ENCODE measurements at places on chromosomes 7 and 10.

DNA sequence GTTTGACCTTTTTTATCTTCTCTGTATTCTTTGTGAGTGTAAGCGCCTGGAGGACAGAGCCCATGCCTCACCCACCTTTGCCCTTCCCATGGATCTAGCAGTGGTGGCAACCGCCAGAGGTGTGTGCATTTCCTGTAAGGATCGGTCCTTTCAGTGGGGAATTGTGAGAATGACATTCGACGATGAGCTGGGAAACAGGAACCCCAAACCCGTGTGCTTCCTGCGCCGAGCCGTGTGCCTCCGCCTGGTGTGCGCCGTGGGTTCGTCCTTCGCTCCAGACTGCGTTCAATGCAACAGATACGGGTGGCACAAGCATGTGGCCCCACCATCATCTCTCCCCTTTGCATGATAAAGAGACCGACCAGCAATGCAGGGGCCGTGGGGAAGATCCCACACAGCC lies 1.7 kb upstream of the DIP2C start:
- no peak for DNase-seq

GRCh38 chr7:74141705-74142104 lies 32.5 kb upstream of the EIF4H start:
- no peak for DNase-seq

GRCh38 chr10:32957341-32958084 lies 517 bp downstream of the ITGB1 start:
- DNase-seq = no peak

DNA sequence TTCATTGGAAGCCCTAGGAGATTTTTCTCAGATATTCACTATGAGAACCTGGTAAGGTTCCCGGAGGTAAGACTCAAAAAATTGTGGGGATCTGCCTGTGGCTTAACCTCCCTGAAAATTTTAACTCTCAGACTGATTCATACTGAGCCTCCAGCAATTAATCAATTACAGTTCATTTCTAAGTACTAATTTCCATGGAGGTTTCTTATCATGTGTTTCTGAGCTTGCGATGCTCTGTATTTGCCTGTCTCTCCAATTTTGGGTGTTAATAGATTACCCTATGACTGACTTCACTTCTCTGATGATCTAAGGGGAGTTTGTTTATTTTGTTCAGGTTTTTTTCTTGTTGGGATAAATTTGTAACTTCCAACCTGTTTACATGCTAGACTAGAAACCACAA lies 215.4 kb upstream of the TMEM196 start:
- DNase-seq = no peak

DNA sequence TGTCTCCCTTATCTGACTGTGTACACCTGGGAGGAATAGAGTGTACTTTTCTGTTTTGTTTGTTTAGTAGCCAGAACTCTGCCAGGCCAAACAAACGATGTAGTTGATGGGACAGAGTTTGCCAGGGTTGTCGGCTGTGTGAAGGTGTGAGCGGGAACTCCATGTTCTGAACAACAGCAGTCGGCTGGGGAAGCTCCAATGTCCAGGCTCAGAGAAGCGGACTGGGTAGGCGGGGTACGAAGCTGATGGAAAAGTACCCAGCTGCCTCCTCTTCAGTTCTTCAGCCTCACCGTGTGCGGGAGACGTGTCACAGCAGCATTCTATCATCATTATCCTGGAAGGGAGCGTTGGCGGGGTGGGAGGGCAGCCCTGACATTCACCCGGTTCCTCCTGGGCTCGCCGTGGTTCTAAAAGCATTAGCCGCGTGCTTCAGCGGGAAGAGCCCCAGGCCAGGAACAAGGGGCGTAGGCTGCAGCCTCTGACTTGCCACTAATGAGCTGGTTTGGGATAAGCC lies 52.9 kb downstream of the PFKFB3 start:
- no peak for DNase-seq

DNA sequence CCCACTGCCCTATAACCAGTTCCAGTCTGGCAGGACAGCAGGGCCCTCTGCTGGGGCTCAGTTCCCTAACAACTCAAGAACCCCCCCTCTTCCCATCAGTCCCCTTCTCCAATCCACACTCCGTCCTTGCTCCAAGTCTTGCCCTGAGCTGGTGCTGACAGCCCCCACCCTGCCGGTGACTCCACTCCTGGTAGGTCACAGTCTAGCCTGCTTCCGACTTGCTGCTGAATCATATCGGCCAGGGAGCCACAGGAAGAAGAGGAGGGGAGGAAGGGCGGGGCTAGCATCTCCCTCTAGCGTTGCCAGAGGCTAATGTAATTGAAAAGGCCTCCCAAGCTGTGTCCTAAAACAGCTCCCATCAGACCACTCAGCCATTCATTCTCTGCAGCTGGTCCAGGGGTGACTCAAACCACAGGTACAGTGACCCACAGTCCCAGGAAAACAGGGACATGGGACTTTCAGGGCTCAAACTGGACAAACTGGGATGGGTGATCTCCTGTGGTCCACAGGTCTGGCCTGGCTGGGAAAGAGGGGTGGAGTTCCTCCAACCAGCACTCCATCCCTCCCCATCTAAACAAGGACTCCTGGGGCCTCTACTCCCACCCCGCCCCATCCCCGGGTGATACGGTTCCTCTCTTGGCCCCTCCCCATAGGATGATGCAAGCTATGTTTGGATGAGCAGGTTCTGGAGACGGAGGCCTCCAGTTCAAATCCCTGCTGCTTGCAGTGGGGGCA lies 158.8 kb downstream of the SH3PXD2A start:
- peak; percentile 73 for DNase-seq

DNA sequence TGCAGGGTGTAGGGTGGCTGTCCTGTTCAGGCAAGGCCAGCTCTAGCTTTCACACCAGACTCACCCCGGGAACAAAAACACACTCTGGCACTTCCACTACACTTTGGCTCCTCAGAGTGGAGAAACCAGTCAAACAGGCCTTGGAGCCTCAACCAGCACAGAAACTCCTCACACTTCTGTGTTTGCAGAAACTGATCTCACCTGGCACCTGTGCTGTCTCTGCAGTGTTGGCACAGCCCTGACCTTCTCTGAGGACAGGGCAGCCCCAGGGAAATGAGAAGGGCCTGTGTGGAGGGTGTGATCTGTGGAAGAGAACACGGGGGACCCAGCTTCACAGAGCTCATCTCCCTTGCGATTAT lies 4.1 kb upstream of the CALML5 start:
- no peak for DNase-seq

- no peak for DNase-seq
Measured at GRCh38 chr10:4252701-4253100, 467.7 kb upstream of the KLF6 start.

DNA sequence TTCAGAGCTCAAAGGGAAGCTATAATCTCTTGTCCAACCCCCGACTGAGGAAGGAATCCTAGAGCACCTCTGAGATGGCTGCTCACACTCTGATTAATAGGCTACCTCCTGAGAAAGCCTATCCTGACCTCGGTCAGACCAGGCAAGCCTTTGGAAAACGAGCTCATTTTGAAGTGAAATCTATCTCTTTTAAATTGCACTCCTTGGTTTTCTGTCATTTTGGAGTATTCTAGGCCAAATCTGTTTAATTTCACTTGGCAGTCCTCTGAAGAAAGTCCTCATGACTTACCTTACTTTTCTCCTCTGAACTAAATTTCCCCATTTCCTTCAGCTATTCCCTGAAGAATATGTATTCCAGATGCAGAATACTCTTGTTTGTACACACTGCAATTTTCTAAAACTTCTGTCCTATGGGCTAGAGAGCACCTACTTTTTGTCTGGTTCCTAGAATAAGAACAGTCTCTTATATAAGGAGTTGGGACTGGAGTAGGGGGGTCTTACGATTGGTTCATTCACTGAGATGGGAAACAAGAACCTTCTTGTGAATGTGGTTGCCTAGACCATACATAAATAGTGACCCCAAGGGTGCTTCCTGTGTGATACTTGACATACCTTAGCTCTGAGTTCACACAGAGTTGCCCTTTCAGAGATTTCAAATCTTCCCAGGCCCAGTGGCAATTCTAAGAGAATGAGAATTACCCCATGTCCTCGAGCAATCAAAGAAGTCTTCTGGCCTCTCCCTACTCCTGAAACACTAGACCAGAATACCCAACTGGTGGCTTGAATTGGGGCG lies 31.9 kb upstream of the HPS1 start:
- DNase-seq = no peak

GRCh38 chr10:30783939-30784501 lies 154.5 kb upstream of the LYZL2 start:
- peak; percentile 77 for DNase-seq

DNA sequence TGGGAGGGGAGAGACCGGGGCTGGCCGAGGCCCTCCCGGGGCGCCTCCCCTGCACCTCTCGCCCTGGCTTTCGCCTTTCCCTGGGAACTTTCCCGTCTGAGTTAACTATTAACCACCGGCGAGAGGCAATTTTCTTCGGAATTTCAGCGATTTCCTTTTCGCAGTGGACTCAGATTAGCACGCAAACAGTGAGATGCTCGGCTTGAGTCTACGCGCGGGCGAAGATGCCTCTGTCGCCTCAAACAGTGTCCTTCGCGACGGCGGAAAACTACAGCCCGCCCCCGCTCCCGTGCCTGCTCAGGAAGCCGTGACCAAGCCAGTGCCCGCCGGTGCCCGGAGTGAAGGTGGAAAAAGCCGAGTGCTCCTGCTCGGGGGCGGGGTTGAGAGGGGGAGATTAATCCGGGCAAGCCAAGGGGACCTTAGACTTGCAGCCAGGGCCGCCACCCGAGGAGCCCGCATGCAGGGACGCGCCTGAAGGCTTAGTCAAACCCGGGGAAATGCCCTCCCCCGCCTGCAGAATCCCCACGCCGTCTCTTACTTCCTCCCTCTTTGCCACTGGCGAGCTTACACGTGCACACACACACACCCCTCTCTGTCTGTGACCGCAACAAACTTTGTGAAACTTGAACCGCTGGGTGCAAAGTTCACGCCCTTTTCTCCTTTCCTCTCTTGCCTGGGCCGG lies 14.5 kb upstream of the PAX2 start:
- DNase-seq = no peak

DNA sequence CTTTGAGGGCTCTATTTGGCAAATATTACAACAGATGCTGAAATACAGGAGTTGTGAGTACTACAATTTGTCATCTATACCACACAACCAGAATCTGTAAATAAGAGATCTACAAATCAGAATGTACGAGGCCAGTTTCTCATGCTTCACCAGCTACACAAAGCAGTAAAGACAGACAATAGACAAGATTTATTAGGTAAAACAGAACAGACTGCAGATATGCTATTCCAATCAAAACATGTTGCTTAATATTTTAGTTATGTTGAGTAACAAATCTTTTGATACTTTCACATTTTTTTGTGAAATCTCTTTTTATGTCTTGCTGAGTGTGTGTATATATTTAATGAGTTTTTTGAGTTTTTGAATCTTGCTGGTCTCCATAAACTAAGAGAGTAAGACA lies 109.1 kb downstream of the CHCHD3 start:
- DNase-seq = no peak

Measured in stimulated activated CD4-positive, alpha-beta T cell treated with anti-CD3 and anti-CD28 coated beads, Interleukin-12 subunit alpha, Interleukin-12 subunit beta, amount 100 ng/mL, for 48 hours (primary cell).